Ascending aorta (tissue), 2 donors: ENCODE measurements at places on chromosomes 3 and 15.

DNA sequence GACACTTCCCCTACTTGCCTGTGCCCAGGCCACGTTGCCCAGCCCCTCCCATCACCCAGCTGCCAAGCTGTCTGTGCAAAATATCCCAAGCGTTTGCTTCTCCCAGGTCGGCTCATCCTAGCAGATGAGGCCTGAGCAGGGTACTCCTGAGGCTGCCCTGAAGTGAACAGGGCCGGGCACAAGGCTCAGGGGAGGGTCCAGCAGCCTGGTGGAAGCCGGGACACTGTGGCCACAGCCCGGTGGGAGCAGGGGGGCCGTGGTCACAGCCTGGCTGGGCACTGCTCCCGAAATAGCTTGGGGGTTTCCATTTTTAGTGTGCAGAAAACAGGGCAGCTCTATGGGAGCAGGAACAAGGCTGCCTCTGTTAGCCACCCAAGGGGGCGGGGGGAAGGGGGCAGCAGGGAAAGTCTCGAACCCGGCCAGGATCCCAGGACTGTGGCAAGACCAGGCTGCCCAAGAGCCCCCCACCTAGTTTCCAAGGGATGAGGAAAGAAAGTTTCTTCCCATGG lies 3.4 kb downstream of the PLXNB1 start:
- no peak for DNase-seq

GRCh38 chr15:49466119-49466518 lies 43.1 kb downstream of the FGF7 start:
- DNase-seq, result no peak

DNA sequence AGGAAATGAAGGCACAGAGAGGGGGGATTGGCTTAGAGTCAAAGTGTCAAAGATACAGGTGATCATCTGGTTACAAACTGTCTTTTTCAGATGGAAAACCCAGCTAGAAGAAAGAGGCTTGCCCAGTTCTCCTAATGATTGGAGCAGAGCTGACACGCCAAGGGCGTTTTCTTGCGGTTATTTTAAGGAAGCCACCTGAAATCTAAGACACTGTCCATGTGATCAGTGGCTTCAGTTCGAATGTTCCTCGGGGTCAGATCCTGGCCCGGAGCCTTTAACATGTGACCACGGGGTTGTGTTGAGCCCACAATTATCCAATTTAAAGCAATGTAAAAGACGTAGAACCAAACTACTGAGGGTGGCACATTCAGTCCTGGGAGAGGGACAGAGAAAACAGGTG lies 19.5 kb downstream of the FAM43A start:
- DNase-seq, result no peak

DNA sequence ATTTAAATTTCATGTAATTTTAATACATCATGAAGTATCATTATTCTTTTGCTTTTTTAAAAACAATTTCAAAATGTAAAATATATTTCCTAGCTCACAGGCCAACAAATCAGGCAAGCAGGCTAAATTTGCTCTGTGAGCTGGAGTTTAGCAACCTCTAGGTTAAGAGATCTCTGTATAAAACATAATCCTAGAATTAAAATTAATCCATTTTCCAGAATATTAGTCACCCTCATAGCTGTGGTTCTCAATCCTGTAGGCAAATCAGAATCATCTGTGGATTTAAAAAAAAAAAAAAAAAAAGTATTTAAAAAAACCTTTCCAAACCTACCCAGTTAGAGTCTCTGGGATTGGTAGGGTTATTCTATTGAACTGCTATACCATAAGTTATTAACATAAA lies 209.7 kb downstream of the MINAR1 start:
- no peak for DNase-seq

- DNase-seq, result no peak
These were observed 18.2 kb downstream of the SETD5 start for GRCh38 chr3:9415485-9416138.

DNA sequence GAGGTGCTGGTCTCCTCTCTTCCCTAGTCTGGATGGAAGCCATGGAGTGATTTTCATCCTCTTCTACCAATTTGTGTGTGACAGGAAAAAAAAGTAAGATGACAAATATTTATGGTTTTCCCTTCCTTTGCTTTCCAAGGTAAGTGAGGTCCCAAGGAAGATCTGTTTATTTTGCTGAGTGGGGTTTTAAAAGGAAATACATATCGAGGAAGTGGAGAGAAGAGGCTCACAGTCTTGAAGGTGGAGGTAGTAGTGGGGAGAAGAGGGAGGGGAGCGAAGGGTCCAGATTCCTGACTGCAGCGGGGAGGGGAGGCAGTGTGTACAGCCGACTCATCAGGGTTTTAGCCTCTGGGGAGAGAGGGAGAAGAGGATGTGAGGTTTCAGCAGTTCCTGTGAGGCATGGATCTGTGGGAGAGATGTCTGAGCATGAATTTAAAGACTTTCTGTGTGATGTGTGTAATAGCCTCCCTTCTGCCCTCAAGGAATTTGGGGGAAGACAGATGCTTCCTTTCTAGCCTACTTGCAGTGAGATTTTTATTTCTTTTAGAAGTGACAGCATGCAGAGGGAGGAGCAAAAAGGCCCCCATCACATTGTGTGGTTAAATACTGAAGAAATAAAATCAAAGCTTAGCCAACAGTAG lies 272.4 kb downstream of the THRB start:
- no peak for DNase-seq

DNA sequence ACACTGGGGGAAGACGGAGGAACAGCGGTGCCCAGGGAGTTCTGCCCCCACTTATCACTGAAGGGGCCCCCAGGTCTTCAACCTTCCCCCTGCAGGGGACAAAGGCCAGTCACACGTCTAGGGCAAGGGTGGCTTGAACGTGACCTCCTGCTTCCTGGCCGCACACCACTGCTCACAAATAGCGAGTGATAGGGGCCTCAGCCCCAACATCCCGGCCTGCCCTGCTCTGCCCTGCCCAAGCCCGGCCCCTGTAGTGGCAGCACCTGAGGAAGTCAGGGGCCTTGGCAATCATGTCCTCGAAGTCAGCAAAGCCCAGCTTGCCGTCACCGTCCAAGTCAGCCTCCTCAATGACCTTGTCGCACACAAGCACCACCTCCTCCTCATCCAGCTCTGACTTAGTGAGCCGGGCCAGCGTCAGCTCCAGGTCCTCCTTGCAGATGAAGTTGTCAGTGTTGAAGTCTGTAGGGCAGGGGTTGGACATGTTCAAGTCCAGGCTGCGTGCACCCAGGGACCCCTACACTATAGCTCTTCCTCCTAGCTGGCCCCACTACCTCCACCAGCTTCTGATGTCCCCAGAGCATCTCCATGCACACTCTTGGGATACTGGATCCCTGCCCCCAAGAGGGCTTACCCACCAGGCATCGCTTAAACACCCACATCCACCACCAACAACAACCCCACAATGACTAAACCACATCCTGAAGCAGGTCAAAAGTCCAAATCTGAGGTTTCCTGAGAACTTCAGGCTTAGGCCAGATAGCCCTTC lies 13.3 kb downstream of the SH2D7 start:
- DNase-seq, result no peak

GRCh38 chr15:70509282-70509662 lies 254.1 kb downstream of the UACA start:
- DNase-seq, result no peak

DNA sequence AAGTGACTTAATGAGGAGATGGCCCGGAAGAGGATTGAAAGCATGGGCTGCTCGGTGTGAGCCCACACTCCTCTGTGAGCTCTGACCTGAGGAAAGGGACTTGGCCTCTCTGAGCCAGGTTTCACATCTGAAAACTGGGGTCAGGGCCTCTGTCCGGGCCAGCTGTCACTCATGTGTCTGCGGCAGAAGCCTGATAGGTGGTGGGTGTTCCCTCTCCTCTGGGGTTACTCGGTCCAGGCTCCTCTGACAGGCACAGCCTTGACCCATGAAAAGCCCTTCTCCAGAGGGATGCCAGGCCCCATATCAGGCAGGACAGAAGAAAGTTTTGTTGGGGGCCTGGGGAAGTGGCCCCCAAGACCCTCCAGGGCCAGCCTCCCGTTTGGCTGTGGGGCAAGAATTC lies 131.4 kb downstream of the CHSY1 start:
- no peak for DNase-seq

DNA sequence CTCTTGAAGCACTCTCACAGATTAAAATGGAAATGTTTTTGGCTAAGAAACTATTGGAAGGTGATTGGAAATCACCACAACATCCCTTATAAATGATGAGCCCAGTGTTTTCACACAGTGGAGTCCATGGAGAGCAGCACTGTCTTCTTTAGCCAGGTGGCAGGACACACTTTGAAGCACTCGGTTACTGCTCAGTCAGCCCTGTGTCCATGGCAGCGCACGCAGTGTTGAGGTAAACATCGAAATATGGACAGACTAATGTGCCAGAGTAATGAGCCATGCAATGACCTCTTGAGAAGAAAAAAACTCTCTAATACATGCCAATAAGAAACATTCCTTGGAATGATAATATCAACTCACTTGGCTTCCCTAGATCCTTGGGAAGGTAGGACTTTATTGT lies 66.6 kb downstream of the TGFBR2 start:
- DNase-seq, result no peak

DNA sequence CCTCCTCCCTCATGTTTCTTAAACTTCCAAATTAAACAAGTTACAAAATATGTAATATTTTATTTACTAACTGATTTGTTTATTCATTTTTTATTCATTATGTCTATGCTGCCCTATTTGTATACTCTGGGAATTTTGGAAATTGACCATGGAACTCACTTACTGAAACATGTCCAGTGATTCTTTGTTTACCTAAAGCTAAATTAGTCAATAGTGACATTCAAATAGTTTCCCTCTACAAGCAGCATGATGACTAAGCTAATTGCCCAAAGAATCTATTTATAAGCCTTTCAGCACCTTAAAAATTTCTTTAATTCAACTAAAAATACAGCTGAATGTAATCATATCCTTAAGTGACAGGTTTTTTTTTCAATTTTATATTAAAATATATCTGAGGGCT lies 437.7 kb downstream of the SI start:
- DNase-seq, result no peak

- no peak for DNase-seq
These were observed 13.2 kb upstream of the AEN start for GRCh38 chr15:88607951-88608350.

DNA sequence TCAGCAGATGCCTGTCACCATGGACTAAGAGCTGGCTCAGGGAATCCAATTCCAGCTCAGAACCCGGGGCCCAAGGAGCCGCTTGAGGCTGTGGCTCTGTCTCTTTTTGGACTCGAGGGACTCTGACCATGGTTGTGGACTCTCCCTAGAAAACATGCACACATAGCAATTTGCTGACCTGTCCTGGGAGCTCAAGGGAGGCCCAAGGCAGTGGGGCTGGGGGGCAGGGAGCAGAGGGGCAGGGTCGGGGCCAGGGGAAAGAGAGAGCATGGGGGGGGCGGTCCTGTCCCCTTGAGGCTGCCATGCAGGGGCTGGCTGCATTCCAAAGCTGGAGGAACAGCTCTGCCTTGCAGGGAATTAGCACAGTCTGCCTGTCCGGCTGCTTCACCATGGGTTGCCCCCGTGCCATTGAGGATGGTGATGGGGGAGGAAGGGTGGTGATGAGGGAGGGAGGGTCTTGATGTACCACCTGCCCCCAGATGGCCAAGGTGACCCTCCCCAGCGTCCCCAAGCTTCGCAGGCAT lies 190.1 kb downstream of the GOLGA6L6 start:
- no peak for DNase-seq

DNA sequence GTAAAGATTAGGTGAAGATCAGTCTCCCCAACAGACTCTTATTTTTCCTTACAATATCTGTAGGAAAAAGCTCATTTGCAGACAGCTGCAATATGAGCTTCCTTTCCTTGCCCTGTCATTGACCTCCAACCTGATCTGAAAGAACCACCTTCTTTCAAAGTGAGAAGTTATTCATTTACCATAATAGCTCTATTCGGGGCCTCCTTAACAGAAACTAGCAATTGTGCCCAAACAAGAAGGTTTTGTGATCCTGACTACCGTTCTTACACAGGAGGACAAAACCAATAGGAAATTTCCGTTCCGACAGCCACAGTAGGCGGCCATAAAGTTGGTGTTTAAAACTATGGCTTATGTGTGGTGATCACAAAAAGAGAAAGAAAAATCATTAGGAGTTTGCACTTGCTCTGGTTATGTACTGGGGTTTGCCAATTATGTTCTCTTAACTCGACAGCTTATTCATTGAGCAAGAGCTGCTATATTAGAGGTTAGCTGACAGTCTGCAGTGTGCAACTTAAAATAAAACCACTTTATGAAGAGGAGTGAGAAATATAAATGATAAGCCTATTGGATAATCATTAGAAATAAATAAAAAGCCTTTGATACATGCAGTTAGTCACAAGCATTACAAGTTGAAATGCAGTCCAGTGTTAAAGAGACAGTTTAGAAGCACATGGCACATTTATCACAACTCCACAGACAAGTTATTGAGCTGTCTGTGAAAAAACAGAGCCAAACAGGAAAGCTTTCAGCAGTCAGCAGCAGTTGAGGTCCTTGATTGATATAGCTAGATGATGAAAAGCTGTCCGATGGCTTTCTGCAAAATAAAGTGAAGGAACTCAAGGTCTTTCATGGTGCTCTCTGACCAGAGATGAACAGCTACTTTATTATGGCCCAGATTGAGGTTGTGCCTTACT lies 199.8 kb downstream of the WDR72 start:
- DNase-seq, result no peak

- DNase-seq, result no peak
These were observed 27.3 kb downstream of the PARP16 start for GRCh38 chr15:65259367-65259797.

- DNase-seq, result no peak
These were observed 57.0 kb upstream of the CMTM7 start for GRCh38 chr3:32334675-32335074.

DNA sequence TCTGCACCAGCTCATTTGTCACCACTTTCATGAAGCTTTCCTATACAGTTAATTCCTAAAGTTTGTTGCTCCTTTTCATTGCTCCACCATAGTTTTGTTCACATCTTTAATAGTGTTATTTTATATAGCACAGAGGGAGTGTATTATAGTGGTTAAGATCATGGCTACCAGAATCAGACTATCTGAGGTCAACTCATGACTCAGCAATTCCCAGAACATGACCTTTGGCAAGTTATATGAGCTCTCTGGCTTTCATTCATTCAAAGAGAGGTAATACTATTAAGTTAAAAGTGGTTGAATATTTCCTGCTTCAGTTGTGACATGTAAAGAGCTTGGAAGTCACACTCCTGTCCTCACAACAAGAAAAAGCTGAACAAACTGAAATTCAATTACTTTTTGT lies 1073.5 kb downstream of the NAALADL2 start:
- DNase-seq, result no peak

DNA sequence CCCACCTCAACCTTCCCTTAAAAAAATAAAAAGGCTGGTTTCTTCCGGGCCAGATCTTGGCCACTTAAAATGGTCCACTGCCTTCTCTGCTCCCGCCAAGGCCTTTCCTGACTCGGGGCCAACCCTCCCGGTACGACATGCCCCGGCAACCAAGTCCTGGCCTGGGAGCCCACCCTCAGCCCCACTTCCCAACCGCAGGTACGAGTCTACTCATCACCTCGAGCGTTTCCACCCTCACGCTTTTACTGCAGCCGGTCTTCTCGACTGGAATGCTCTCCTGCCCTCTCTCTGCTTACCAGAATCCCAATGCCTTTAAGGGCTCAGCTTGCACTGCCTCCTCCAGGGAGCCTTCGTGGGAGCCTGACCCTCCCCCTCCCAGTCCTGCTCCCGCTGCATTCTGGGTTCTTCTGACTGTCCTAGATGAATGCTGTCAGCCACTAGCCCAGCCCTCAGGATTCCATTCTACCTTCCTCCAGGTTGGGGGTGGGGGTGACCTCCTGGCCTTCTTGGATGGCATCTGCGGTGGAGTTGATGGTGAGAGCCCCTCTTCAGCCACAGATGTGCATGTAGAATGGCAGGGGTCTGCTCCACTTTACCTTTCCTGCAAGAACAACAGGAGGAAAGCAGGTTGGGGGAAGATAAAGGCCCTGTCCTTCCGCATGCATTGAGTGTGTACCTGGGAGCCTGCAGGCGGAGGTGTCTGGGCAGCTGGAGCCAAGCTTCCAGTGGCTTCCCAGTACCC lies 1.1 kb upstream of the CSRNP1 start:
- no peak for DNase-seq
